ENCODE measurements at places on chromosomes 12 and 14.

- DNase-seq, result no peak
These were observed 33.1 kb upstream of the DICER1 start for GRCh38 chr14:95190346-95190840.

DNA sequence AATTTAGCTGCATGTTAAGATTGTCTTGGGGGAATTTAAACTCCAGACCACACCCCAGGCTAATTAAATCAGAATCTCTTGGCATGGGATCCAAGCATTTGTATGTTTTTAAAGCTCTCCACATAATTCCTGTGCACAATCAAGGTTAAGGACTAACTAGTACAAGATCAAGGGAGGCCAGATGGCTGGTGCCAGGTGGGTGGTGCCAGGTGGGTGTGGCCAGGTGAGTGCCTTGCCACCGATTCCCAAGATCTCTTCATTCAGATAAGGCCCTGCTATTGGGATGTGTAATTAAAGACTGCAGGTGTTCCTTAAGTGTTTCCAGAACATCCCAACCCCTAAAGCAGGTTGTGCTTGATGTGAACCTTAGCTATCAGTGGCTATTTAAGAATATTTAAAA, 75.1 kb downstream of the NRXN3 start:
- no peak for DNase-seq

DNA sequence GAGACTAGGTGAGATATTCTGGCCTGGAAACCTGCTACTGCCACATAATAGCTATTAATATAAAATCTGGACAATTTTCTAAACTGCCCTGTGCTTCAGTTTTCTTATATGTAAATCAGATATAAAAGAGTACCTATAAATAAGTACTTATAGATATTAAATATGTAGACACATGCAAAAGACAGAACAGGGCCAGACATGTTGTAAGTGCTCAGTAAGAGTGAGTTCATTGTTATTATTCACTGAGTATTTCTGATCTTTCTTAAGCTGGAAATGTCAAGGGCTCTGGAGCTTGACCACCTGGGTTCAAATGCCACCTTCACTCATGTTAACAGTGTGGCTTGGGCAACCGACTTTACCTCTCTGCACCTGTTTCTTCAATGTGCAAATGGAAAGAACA, 179.8 kb downstream of the GALC start:
- no peak for DNase-seq

- no peak for DNase-seq
These were observed 6.2 kb upstream of the TCP11L2 start for GRCh38 chr12:106296179-106296877.

GRCh38 chr12:2806700-2807099, 5.8 kb upstream of the ITFG2 start:
- no peak for DNase-seq

- DNase-seq, result no peak
These were observed 28.7 kb downstream of the SMUG1 start for GRCh38 chr12:54160089-54160488.

- no peak for DNase-seq
These were observed 16.9 kb downstream of the MEG3 start for GRCh38 chr14:100842799-100843198.

GRCh38 chr12:30251546-30251945, 444.1 kb downstream of the IPO8 start:
- DNase-seq, result no peak

DNA sequence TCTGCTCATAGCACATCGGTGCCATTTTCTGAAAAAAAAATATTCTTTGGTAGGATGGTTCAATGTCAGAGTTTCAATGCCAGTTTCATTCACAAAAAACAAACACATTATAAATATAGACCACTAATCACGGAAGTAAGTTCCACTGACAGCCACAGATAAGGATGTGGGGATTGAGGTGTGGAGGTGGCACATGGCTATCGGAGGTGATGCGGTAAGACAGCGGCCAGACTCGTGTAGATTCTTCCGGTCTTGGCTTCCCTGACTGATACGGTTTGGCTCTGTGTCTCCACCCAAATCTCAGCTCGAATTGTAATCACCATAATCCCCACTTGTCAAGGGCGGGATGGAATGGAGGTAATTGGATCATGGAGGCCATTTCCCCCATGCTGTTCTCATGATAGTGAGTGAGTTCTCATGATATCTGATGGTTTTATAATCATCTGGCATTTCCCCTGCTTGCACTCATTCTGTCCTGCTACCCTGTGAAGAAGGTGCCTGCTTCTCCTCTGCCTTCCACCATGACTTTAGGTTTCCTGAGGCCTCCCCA, 693.4 kb downstream of the VRK1 start:
- DNase-seq, result no peak

GRCh38 chr14:50038398-50039119, 77.8 kb downstream of the VCPKMT start:
- no peak for DNase-seq
